A549 treated with ZK216348 at 1 μM for 4 hours (cell line): ENCODE measurements at places on chromosomes 16 and 17. TPM values are rescaled to one million over a fixed set of nuclear protein-coding genes. Genes with fewer than 3 reads are reported as not detected.

CSH2 gene
- total RNA-seq, result not detected in 5 replicates

USP43 gene
- 3.7 to 5.0 TPM (median 4.0 TPM) in 5 replicates for total RNA-seq

RHBDL1 gene
- total RNA-seq, result 0.34 to 1.8 TPM (median 1.4 TPM) in 5 replicates

KRTAP4-6 gene
- not detected in 5 replicates for total RNA-seq

RAB37 gene
- 1.0 to 2.1 TPM (median 1.3 TPM) in 5 replicates for total RNA-seq

MYO1D gene
- total RNA-seq, result 1.4 to 3.0 TPM (median 2.3 TPM) in 5 replicates

TVP23C gene
- 7.5 to 14.0 TPM (median 9.0 TPM) in 5 replicates for total RNA-seq

LITAFD gene
- not detected in 5 replicates for total RNA-seq

SLFN14 gene
- not detected in 5 replicates for total RNA-seq

ABCC11 gene
- 0.12 to 0.22 TPM (median 0.17 TPM) in 4 of 5 replicates, not detected in the other for total RNA-seq

CTRB2 gene
- total RNA-seq, result not detected in 5 replicates

CTCF gene
- 34.2 to 38.7 TPM (median 36.1 TPM) in 5 replicates for total RNA-seq

CACNG5 gene
- total RNA-seq, result not detected in 5 replicates

GRAPL gene
- total RNA-seq, result not detected in 5 replicates

ZPBP2 gene
- total RNA-seq, result not detected in 5 replicates

POLR3E gene
- 27.3 to 41.6 TPM (median 37.7 TPM) in 5 replicates for total RNA-seq

GAS7 gene
- 0.23 to 0.79 TPM (median 0.30 TPM) in 5 replicates for total RNA-seq

RRAD gene
- total RNA-seq, result 12.7 to 26.2 TPM (median 19.9 TPM) in 5 replicates

FADS6 gene
- total RNA-seq, result not detected in 5 replicates

FLYWCH1 gene
- total RNA-seq, result 15.9 to 31.8 TPM (median 26.8 TPM) in 5 replicates

ZP2 gene
- not detected in 5 replicates for total RNA-seq

RNF157 gene
- 8.0 to 10.1 TPM (median 8.6 TPM) in 5 replicates for total RNA-seq

EVI2B gene
- not detected in 5 replicates for total RNA-seq

YPEL2 gene
- 1.2 to 3.7 TPM (median 2.8 TPM) in 5 replicates for total RNA-seq

SNF8 gene
- total RNA-seq, result 239 to 344 TPM (median 313 TPM) in 5 replicates

DPEP1 gene
- 0.53 to 1.2 TPM (median 1.1 TPM) in 5 replicates for total RNA-seq

CHST4 gene
- not detected in 5 replicates for total RNA-seq

ZNF75A gene
- 10.2 to 14.2 TPM (median 12.4 TPM) in 5 replicates for total RNA-seq

CDH3 gene
- total RNA-seq, result 0.15 to 0.68 TPM (median 0.20 TPM) in 5 replicates

CCL7 gene
- 0.65 TPM in 1 of 5 replicates, not detected in the others for total RNA-seq

COG4 gene
- 24.7 to 34.8 TPM (median 31.5 TPM) in 5 replicates for total RNA-seq

SLC46A1 gene
- 13.8 to 24.9 TPM (median 20.2 TPM) in 5 replicates for total RNA-seq

JMJD8 gene
- 55.5 to 80.8 TPM (median 78.9 TPM) in 5 replicates for total RNA-seq

RNF222 gene
- total RNA-seq, result not detected in 5 replicates

CCL23 gene
- not detected in 5 replicates for total RNA-seq

CD300LB gene
- 0.11 TPM in 1 of 5 replicates, not detected in the others for total RNA-seq

CENPT gene
- total RNA-seq, result 21.4 to 32.5 TPM (median 28.4 TPM) in 5 replicates

DHRS7C gene
- not detected in 5 replicates for total RNA-seq

P2RX5 gene
- total RNA-seq, result 14.6 to 26.1 TPM (median 23.8 TPM) in 5 replicates

ZKSCAN2 gene
- total RNA-seq, result 1.6 to 2.5 TPM (median 2.3 TPM) in 5 replicates

TEKT5 gene
- total RNA-seq, result not detected in 5 replicates

MAP2K6 gene
- total RNA-seq, result 6.5 to 10.5 TPM (median 7.1 TPM) in 5 replicates

TBC1D28 gene
- not detected in 5 replicates for total RNA-seq

ABCA10 gene
- 0.05 to 0.37 TPM (median 0.12 TPM) in 5 replicates for total RNA-seq

TBX2 gene
- 3.5 to 7.0 TPM (median 6.9 TPM) in 5 replicates for total RNA-seq

PHF23 gene
- total RNA-seq, result 82.5 to 108 TPM (median 92.1 TPM) in 5 replicates
